ENCODE measurements at places on chromosomes 7 and 10. TPM values are rescaled to one million over a fixed set of nuclear protein-coding genes. Genes with fewer than 3 reads are reported as not detected.

ECHDC3 gene
- polyA plus RNA-seq: not detected

SEMA3D gene
- polyA plus RNA-seq: 0.98 TPM

ATRNL1 gene
- polyA plus RNA-seq: 124 TPM

NSUN5 gene
- polyA plus RNA-seq: 2.5 TPM

SYT15 gene
- polyA plus RNA-seq: 0.81 TPM

SYT15B gene
- polyA plus RNA-seq: not detected

PRKAR2B gene
- 55.7 TPM for polyA plus RNA-seq

C10orf90 gene
- not detected for polyA plus RNA-seq

EIF3A gene
- 47.4 TPM for polyA plus RNA-seq

MMP21 gene
- polyA plus RNA-seq: not detected

AOAH gene
- polyA plus RNA-seq: 6.5 TPM

LIPK gene
- polyA plus RNA-seq: not detected

NUTM2B gene
- polyA plus RNA-seq: not detected

GGCT gene
- polyA plus RNA-seq: 47.5 TPM

ZNF212 gene
- 1.0 TPM for polyA plus RNA-seq

GET4 gene
- polyA plus RNA-seq: 8.6 TPM

LIPM gene
- polyA plus RNA-seq: not detected

PLEKHS1 gene
- not detected for polyA plus RNA-seq

IL6 gene
- polyA plus RNA-seq: not detected

Measured in Purkinje cell (primary cell).